ENCODE measurements at places on chromosomes 4 and X.

DNA sequence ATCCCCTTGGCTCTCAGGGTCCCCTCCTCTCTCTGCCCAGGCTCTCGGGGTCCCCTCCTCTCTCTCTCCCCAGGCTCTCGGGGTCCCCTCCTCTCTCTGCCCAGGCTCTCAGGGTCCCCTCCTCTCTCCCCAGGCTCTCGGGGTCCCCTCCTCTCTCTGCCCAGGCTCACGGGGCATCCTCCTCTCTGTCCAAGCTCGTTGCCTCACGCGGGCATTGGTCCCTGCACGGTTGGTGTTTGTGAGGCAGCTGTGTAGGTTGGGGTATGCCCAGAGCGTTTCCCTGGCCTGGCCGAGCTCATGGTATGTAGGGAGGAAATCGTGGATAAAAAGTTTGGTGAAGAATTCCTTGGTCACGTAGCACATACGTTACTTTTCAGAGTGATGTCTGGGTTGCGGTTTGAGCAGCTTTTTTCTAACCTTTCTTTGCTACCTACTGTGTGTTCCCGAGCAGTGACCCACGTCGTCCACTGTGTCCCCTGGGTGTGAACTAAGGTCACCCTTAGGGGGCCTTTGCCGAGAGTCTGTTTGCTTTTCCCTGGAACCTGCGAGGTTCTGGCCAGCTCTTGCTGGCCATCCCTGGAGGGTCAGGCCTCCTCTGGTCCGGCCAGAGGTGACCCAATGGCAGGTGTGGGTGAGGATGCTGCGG is 36.6 kb downstream of the PCGF3 start:
- no peak for DNase-seq

GRCh38 chr4:123083646-123084045 is 161.2 kb upstream of the NUDT6 start:
- no peak for DNase-seq

DNA sequence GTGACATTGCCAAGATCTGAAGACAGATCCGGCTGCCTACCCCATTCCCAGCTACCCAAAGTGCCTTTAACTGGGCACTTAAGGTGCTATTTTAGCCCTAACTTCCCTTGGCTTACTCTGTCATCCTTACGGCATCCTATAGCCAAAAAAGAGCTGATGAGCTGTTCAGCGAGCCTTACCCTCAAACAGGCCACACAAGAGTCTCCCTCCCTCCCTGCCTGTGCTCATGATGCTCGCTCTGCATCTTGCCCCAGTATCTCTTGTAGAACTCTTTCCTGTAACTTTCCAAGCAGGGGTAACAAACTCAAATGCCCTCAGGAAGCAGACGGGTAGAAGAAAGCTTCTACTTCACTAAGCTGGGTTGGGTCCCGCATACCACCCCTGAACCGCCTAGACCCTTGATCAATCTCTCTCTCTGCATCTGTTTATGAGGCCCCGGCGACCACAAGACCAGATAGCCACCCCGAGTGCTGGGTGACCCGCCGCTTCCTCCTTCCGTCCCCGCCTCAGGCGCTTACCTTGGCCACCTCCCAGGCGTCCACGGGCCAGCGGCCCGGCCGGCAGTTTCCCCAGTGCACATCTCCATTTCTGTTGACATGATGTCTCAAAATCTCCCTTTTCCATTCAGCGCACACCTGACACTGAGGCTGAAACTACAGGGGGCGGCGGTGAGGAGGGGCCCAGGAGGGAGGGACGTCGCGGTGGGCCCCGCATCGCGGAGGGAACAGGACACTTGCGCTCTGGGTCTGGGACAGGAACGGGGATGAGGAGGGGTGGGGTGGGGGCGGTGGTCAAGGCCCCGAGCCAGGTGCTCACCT is 663 bp downstream of the CXorf38 start:
- peak; percentile 33 for DNase-seq

DNA sequence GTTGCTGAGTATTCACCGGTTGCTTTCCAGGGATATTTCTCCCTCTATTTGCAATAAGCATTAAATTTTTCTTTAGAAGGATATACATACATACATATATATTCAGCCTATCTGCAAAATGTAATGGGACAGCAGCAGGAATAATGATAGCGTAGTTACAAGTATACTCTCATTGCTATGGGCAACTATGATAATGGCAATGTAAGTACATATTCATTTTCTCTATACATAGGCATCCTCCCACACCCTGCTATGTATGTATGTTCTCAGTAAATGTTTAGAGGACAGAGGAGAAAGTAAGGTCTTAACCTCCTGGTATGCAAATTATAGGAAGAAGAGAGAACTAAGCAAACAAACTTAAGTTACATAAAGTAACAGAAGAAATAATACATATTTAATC is 19.7 kb upstream of the MAB21L2 start:
- no peak for DNase-seq

DNA sequence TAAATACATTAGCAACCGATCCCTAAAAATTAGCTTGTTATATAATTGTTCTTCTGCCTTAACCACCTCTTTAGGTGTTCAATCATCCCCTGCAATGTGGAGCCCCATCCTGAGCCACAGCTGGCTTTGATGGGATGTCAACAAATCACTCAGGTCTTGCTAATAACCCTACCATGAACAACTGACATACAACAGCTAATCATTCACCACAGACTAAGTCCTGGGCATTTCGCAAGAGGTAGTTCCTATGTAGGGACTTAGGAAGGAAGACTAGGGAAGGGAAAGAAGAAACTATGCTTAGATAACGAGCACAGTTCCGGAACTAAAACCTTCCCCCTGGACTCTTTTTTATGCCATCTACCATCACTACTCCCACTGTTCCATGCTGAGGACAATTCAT is 63.6 kb upstream of the PTCHD1 start:
- DNase-seq = no peak

- DNase-seq = no peak
Observed at GRCh38 chr4:141439223-141439622, 197.2 kb upstream of the IL15 start.

GRCh38 chr4:54185044-54185780 is 43.9 kb upstream of the PDGFRA start:
- no peak for DNase-seq

DNA sequence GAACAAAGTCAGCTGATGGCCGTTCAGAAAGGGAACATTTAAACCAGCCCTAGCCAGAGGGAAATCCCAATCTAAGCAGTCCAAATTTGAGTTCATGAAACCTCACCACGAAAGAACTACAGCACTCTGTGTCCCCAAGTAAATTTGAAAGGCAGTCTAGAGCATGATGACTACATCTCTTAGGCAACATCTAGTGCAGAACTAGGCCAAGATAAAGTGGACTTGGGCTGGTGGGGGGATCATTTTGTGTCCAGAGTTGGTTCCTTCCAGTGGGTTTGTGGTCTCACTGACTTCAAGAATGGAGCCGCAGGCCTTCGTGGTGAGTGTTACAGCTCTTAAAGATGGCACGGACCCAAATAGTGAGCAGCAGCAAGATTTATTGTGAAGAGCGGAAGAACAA is 64.9 kb downstream of the KLHL4 start:
- DNase-seq = no peak

DNA sequence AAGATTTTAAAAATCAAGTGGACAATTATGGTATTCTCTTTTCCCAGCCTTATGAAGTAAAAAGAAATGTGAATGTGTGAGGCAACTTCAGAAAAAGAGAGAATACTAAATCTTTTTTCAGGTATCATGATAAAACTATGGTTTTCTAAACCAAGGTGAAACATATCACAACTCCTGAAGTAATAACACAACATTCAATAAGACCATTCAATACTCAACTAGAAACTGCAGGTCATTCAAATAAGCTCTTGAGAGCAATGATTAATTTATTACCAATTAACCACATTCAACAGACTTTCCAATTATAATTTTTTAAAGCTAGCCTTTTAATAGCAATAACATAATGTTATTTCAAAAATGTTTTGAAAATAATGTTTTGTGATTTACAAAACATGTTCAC is 35.8 kb downstream of the SLC10A7 start:
- no peak for DNase-seq

DNA sequence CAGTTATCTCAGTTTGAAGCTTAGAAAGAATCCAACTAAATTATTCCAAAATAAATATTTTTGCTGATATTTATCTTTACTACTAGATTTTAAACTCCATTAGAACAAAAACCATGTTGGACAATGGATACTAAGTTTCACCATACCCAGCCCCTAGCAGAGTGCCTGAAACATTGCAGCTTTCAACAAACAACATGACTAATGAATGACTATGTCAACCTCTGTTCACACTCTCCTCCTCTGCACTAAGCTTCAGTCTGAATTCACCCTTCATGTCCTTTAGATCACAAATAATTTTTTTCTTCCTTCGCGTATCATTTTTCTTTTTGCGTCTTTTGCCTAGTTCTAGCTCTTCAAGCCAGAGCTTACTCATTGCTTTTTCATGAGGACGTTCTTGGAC is 315.2 kb downstream of the PCDH10 start:
- no peak for DNase-seq
